ENCODE measurements at places on chromosomes 3 and 15. TPM values are rescaled to one million over a fixed set of nuclear protein-coding genes. Genes with fewer than 3 reads are reported as not detected.

The ERICH6 gene
- not detected for total RNA-seq

The INKA1 gene
- 2.4 TPM for total RNA-seq

The CCDC9B gene
- 19.3 TPM for total RNA-seq

The ROBO2 gene
- total RNA-seq = not detected

The SENP5 gene
- total RNA-seq = 5.9 TPM

The PAQR5 gene
- total RNA-seq = 102 TPM

The SELENOS gene
- 168 TPM for total RNA-seq

The KBTBD8 gene
- 0.73 TPM for total RNA-seq

The RNU6-1 gene
- total RNA-seq = not detected

The GHSR gene
- not detected for total RNA-seq

The PPP1R14D gene
- not detected for total RNA-seq

The RPUSD3 gene
- total RNA-seq = 57.9 TPM

The CPNE4 gene
- 6.8 TPM for total RNA-seq

The GPR176 gene
- total RNA-seq = 11.6 TPM

The SFMBT1 gene
- total RNA-seq = 8.5 TPM

The SLC9C1 gene
- not detected for total RNA-seq

The ACOX2 gene
- 6.0 TPM for total RNA-seq

The PRR20G gene
- 1.1 TPM for total RNA-seq

The FSIP1 gene
- 1.6 TPM for total RNA-seq

The UNC13C gene
- total RNA-seq = not detected

The GATA2 gene
- total RNA-seq = 3.7 TPM

The RNF123 gene
- total RNA-seq = 11.6 TPM

All from A549 treated with Hydrocortisone at 1 μM for 4 hours (cell line).